ENCODE measurements at places on chromosomes 12 and 14.

GRCh38 chr14:72758420-72758819, 135.5 kb downstream of the DPF3 start:
- DNase-seq = peak; percentile 3

GRCh38 chr12:109927622-109928021, 27.5 kb downstream of the TCHP start:
- DNase-seq = peak; percentile 40

DNA sequence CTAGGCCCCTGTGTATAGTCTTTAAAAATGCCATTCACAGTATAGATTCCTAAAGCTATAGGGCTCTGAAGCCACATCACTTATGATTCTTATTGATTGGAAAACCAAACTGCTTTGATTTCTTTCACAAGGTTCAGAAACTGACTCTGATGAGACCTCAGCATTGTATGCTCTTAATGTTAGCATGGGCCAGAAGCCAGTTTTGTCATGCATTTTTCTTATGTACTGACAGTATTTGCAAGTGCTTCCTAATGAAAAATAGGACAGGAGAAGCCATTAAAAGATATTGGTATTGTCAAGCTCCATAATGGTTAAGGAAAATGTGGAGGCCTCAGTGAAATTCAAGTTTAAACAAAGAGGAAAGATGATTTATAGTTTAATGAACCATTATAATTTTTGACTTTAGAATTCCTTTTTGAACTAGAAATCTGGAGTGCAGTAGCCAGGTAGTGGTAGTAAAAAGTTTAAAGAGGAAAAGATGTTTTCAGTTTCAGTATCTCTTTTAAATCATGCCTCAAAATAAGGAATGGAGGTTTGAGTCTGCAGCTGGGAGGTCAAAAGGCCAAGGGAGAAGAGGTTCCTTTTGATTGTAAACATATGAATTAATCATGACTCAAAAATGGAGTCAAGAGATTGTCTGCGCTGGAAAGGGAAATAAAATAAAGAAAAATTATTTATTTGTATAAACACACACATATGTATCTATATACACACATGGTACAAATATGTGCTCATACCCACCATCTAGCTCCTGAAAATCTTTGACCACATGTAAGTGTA, 388.1 kb upstream of the PRICKLE1 start:
- DNase-seq = no peak

- DNase-seq = no peak
Measured at GRCh38 chr14:96062506-96062905, 23.3 kb downstream of the C14orf132 start.

- no peak for DNase-seq
Measured at GRCh38 chr14:105026033-105026785, 5.3 kb upstream of the CDCA4 start.
